Heart right ventricle (tissue), 16 donors: ENCODE measurements at places on chromosomes 12 and 14. TPM values are rescaled to one million over a fixed set of nuclear protein-coding genes. Genes with fewer than 3 reads are reported as not detected.

DNA sequence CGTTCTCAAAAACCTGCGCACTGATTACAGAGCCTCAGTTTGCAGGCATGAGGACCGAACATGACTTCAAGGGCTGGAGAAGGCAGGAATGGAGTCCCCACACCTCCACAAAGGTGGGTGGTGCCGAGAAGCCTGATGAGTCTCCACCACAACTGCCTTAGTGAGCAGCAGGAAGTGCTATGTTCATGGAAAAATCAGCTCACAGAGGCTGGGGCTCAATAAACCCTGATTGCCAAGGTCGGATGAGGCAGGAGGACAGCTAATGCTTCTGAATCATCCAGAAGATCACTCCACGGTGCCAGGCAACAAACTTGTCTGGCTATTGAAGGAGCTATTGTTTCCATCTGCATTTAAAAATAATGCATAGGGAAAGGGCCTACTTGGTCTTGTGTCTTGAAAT is 31.1 kb downstream of the APPL2 start:
- DNase-seq = no peak

Gene SDR9C7
- 0.29 TPM for polyA plus RNA-seq

DNA sequence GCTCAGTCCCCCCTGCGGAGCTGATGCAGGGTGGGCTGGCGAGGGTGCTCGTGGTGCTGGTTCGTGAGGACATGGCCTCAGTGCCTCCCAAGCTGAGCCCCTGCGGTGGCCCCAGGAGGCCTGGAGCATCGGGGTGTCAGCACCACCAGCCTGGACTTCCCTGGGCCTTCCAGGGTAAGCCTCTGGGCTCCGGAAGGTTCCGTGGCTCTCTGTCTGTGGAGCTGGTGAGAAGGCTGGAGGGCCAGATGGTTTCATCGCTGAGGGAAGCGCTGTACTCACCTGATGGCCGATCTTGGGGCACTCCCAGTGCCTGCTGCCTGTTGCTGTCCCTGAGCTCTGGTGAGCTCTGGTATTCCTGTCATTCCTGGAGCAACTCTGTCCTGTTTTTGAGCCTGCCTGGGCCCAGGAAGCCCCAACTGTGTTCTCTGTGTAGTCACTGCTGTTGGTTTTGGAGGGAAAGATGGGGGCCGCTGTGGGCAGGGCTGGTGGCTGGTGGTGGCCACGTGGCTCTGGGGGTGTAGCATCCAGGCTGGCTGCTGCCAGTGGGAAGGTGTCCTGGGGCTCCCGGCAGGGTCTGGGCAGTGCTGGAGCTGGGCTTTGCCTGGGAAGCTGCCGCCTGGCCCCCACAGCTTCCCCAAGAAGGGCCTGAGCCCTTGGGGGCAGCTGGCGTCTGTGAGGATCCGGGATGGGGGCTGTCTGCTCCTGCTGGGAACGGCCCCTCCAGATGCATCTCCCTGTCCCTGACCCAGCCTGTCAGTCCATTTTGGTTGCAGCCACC is 18.3 kb downstream of the MTA1 start:
- no peak for DNase-seq

DNA sequence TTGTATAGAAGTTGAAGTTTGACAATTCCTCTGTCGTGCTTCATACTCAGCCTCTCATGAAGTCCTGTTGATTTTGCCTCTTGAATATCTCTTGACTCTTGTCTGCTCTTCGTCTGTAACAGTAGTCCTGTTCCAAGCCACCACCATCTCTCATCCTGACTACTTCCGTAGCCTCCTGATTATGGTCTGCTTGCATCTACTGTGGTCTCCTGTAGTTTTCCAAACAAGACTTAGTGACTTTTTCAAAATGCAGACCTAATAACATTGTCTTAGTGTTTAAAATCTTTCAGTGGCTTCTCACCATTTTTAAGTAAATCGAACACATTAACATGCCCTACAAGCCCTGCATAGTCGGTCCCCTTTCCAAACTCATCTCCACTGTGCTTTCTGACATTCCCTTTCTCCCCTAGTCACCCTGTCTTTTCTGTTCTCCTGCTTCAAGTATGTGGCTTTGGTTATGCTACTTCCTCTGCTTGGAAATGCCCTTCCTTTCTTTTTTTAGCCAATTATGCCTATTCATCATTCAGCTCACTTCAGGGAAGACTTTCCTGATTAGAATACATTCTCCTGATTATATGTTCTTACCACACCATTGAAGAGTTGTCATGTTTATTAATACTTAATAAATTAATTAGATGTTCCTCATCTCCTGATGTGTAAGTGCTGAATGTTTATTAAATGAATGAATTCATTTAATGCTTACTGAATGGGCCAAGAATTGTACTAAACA is 2.0 kb downstream of the SCYL2 start:
- DNase-seq = no peak

Gene CLEC6A
- polyA plus RNA-seq = not detected

DNA sequence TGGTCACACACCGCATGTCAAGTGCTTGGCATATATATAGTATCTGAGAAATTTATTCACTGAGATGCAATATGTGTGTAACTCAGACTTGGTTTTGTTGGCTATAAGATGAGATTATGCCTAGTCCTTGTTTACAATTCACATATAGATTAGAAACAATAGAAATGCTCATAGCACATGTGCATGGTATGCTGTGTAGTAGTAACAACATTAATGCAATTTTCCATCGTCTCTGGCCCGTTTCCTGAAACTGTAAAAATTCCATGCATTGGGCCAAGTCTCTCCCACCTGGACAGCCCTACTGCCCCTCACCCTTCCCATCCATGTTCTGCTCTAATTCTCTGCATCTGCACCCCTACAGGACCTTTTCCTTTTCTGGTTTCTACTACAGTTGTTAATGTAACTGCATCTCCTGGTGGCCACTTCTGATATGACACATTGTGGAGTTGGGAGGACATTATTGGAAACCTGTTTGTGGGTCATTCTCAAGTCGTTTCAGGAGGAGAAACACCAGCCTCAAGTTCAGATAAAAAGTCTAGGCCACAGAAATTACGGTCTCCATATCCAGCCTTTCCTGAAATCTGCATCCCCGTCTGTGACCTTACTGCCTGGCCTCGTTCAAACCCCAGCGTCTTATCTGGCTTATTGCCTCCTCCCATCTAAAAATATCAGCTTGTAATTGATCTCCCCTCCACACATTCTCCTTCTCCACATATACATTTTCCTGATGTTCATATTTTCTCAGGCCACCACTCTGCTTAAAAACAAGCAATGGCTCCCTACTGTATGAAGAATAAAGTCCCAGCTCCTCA is 37.5 kb downstream of the EMP1 start:
- peak; percentile 67 for DNase-seq

- no peak for DNase-seq
Observed at GRCh38 chr12:106436164-106436563, 78.6 kb downstream of the POLR3B start.

Gene NINJ2
- 25.7 TPM for polyA plus RNA-seq

Gene CLEC4D
- 0.17 TPM for polyA plus RNA-seq

DNA sequence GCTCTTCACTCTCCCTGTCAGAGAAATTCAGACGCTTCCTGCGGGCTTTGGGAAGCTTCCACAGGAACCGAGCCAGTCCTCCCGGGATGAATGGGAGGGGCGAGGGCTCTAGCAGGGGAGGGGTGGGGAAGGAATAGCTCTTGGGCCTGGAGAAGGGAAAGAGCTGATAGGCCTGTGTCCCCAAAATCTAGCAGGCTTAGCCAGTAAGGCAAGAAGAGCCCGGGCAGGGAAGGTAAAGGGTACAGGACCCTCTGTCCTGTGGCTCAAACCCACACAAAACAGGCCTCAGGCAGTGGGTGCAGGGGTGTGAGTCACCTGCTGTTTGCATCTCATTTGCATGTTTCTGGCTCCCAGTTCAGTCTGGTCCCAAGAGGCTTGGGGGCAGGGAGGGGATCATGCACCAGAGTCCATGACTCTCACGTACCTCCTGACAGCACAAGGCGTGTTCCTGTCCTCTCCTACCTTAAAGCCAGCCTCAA is 8.7 kb upstream of the SMUG1 start:
- DNase-seq = no peak

GRCh38 chr12:7555752-7556151 is 52.2 kb upstream of the CD163 start:
- no peak for DNase-seq

DNA sequence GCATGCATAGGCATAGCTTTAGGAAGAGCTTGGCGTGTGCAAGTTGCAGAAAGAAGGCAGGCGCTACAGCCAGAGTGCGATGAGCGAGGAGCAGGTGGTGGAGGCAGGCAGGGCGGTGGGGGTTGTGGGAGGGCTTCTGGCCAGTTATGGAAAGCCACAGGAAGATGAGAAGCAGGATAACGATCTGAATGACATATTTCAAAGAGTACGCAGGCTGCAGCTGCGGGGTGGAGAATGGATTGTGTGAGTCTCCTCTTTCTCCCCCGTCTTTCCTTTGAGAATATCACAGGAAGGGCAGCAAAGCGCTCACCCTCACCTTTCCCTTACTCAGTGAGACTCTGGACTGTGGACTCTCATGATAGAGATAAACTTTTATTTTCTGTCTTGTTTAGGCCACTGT is 48.7 kb upstream of the PLXNC1 start:
- DNase-seq = no peak

DNA sequence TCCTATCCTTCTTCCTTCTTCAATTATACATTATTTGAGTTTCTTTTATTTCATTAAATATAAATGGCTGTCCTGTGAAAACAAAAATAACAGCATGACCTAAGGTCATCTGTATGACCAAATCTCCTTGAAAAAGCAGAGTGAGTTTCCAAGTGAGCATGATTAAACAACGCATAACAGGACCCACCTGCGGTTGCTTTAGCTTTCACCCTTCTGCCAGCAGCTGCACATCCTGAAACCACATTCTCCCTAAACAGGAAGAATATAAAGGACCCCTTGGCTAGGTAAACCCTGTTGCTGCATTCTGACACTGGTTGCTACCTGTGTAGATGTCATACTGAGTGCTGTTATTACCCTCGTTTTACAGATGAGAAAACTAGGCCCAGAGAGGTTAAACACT is 42.8 kb upstream of the CPM start:
- DNase-seq = no peak

DNA sequence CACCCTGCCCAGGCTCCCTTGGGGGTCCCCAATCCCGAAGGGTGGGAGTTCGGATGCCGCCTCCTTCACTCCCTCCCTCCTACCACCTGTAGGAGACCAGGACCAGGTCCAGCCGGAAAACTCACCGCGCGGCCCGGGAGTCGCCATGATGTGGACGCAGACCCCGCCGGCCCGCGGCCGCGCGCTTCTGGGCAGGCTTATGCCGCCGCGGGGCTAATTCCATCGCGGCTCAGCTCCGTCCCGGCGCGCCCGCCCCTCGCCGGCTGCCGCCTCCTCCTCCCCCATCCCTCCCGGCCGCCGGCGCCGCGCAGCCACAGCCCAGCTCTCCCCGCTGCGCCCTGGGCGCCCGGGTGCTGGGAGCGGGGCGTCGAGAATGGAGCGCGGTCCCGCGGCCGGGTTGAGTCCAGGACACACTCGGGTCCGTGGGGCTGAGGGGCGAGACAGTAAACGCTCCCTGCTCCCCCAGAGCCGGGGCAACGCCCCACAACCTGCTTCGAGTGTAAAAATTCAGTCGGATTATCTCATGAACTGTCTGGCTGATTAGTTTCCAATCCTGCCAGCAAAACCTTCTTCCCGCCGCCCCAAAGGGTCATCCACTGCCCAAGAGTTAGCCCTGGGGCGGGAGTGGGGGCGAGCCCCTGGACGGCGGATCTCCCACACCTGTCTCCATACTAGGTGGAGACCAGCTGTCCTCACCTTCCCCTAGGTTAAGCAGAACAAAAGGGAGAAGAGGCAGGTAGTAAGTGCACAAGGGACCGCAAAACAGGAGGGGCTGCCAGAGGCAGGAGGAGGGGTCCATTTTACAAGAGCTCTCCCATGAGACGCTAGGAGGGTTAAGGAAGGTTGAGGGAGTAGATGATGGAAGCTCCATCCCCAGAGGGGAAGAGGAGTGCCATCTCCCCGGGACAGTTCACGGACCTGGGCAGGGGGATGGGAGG is at the start of gene ANO2:
Gene ANO2, minus strand, starts transcription at position 189 of the 938 bp plus-strand sequence. Its CDS starts 42 bp downstream, at position 147.
- DNase-seq = no peak

Gene IL22
- not detected for polyA plus RNA-seq

Gene TMTC2
- polyA plus RNA-seq = 1.8 TPM

GRCh38 chr14:27049701-27050100 is 451.9 kb upstream of the NOVA1 start:
- DNase-seq = no peak

GRCh38 chr14:20428010-20428365 is 8.0 kb downstream of the KLHL33 start:
- no peak for DNase-seq

GRCh38 chr12:115341442-115341841 is 657.5 kb upstream of the TBX3 start:
- DNase-seq = peak; percentile 23

DNA sequence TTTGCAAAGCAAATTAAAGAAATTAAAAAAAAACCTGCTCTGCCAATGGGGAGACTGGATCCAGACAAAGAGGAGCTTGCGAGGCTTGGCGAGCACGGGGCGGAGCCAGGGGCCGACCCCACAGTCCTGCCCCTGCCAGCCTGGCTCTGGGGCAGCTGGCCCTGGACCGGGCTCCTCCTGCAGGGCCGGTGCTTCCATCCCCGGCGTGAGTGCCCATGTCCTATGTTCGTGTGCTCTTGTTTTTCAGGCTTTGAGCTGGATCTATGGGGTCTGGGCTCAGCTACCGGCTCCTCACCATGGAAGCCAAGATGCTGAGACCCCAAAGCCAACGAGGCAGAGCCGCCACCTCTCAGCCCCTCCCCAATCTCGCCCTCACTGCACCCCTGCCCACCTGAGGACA is 176.8 kb downstream of the KIF26A start:
- DNase-seq = no peak

Gene RFLNA
- polyA plus RNA-seq = 0.14 TPM

Gene EIF5
- polyA plus RNA-seq = 56.7 TPM

DNA sequence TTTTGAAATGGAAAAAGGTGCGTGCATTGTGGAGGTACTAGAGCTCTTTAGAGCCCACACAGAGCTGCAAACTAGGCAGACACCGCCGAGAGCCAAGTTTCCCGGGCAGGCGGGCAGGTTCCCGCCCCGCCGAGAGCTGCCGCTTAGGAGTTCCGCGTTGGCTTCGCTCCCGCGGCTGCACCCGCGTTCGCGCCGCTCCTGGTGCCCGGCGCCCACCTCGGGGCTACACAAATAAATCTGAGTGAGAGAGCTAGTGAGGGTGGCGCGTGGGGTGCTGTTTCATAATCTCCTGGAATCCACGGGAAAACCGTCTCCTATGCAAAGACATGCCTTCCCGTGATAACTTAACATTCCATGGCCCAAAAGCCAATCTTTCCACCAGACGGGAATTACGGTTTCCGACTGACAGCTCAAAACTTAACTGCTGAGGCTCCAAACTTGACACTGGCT is 645 bp downstream of the KITLG start:
- peak; percentile 31 for DNase-seq

Gene MRPL52
- 300 TPM for polyA plus RNA-seq

Gene OR6C6
- not detected for polyA plus RNA-seq

GRCh38 chr12:104463368-104463767 is 6.6 kb downstream of the CHST11 start:
- no peak for DNase-seq

Gene SCN8A
- polyA plus RNA-seq = 0.07 TPM

Gene SOAT2
- 0.03 TPM for polyA plus RNA-seq

DNA sequence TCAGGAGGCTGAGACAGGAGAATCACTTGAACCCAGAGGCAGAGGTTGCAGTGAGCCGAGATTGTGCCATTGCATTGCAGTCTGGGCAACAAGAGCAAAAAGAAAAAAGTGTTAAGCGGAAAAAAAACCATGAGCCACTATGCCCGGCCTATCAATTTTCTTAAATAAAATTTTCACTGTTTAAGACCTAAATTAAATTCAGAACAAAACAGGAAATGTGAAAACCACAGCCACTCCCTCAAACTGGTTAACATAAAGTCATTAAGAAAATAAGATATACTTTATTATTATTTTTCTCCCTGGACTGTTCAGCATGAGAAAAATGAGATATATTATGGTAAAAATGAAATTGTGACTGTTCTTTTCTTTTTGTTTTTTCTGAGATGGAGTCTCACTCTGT is 44.6 kb upstream of the GCH1 start:
- DNase-seq = no peak
